CD4-positive, alpha-beta T cell (primary cell): ENCODE measurements at places on chromosomes 6 and 20.
A peak's percentile ranks its signal among the peaks of the same experiment; 100 is the strongest.

- no peak for DNase-seq
Measured at GRCh38 chr6:44494011-44494501, 106.5 kb downstream of the CDC5L start.

GRCh38 chr6:116485559-116486184 lies 24.5 kb downstream of the CALHM6 start:
- no peak for DNase-seq

DNA sequence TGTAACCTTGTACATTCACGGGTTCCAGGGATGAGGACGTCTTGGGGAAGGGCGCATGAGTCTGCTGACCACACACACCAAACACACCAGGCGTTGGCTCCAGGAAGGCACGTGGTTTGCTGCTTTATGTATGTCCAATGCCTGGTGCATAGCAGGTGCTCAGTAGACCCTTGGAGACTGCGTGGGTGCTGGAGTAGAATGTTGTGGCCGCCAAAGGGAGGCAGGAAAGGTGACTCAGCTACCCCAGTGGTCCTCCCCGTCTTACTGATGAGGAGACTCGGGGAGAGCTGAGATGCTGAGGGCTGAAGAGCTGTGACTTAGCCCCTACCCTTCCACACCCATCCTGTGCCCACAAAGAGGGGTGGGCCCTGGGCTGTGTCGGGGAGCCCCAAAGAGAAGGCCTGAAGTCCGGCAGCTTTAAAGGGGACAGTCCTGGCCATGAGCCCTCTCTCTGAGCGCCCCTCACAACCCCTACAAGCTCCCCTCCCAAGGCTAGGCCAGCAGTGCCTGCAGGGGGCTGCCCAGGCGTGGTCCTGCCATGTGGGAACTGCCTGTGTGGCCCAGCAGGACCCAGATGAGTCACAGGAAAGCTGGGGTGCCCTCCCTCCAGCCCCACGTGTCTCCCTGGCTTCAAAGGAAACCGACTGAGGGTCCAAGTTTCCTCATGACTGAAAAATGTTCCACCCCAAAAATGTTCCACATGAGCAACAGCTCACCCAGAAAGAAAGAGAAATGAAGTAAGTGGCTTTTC lies 28.0 kb upstream of the PTGIS start:
- DNase-seq: no peak

DNA sequence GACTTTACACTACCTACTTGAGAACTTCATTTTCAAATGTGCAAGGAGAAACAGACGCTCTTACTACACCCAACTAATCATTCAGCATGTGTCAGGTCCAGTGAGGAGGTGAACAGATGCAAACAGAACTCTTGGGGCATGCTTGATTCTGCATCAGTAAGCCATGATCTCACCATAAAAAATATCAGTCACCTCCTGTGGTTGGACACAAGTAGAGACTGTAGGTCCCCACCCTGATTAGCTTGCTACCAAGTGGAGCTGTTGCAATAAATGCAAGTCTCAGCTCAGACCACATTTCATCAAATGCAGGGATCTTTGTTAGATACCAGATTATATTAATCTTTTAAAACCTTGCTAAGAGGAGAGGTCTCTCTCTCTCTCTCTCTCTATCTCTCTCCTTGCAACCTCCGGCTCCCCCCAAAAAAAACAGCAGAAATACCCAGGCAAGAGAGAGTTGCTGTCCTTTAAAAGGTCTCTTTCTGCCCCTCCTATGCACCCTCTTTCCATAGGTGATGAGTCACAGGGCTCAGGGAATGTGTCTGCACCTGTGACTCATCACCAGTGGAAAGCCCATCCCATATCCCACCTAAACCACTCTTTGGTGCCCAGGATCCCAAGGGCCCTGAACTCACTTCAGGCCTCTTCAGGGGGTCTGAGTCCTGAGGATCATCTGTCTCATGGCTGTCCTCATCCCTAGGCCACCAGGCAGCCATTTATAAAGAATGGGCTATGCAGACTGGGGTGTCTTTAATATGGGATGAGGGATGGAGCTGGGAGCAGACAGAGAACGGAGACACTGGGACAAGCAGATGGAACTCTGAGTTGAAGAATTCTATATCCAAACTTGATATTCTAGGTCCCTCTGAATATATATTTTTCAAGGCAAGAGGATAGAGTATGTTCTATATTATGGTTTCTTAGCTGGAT lies 154.5 kb downstream of the QRSL1 start:
- no peak for DNase-seq

- DNase-seq: no peak
Measured at GRCh38 chr6:144896871-144897270, 611.7 kb downstream of the UTRN start.

- DNase-seq: no peak
Measured at GRCh38 chr6:30154709-30155519, 6.1 kb downstream of the TRIM10 start.

DNA sequence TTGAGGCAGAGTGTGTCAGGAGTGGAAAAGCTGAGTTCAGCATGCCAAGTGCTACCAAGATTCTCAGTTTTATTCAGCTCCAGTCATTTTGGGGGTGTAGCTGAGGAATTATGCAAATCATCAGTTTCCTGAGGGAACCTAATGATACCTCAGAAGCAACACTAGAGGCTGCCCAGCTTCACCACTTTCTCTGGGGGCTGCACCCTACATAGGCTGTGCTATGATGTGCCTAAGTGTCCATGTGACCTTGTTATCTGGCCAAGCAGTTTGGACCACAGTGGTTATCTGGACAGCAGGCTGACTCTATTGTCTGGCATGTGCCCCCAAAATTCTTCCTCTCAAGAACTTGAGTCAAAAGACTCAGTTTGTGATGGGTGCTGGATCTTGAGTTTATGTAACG lies 374.6 kb upstream of the SYNCRIP start:
- DNase-seq: no peak

DNA sequence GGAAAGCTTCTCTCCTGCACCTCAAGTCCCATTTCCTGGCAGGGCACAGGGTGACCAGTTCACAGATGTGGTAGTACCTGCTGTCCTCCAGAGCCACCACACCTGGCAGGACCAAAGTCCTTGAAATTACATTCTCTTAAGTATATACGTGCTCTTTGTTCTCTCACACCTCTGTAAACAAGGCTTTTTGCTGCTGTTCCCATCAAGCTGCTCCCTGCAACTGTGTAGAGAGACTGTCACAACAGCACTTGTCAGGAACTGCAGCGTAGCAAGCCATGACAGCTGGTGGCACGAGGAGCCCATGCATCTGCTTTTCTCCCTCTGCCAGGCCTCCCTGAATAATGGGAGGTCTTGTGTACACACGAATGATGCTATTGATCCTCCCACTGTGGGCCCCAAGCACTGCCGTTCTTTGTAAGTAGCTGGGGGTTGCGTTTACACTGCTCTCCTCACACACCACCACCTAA lies 431.8 kb downstream of the CD83 start:
- no peak for DNase-seq

DNA sequence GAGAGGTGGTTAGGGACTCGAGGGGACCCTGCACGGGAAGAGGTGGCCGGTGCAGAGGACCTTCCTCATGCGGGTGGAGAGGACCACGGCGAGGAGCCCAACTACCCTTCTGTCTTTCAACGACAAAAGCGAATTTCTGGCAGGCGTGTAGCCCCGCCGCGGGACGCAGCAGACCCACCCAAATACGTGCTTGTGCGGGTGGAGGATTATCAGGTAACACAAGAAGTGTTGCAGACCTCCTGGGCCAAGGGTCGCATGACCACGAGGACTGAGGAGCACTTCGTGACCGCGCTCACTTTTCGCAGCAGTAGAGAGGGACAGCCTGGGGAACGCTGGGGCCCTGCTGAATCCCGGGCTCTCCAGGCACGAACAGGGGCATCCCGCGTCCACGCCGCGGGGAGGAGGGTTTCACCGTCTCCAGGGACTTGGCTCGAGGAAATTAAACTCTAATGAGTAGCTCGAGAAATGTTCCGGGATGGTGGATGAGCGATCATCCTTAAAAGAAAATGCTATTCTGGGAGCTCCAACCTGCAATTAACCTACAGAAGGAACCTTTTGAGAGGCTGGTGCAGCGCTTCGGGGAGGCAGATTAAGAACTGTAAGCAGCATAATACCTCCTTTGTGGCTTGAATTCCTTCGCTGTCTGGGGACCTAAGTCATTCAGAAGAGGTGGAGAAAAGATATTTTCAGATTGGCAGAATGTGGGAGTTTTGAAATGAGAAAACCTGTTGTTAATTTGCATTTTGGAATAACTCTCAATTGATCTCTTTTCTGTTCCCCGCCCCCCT lies 804 bp downstream of the C6orf141 start:
- DNase-seq: no peak

- DNase-seq: no peak
Measured at GRCh38 chr6:80403365-80403764, 296.9 kb downstream of the BCKDHB start.

DNA sequence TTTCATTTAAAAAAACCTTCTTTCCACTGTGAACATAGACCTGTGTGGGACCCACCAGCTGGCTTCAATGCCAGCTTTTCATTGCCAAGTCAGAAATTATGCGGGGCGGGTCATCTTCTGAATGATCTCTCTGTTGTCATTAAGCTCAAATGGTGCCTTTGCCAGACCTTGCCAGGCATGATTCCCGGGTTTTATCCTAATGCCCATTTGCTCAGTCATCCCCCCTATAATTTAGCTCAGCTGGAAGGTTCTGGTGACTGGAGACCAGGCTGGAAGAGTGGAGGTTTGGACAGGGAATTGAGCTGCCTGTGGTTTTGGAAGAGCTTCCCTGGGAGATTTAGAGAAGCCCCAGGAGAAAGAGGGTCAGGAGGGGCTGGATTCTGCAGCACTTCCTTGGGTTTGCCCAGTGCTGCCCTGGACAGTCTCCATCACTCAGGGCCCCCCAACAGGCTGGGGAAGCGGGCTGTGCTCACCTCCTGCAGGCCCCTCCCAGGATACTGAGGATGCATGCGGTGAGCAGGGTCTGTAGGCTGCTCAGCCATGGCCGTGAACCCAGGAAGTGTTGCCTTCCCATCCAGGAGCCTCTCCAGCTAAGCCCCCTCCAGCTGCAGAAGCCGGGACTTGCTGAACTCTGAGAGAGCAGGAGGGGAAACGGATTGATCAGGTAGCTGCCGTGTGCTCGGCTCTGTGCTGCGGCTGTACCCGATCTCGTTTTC lies 273.0 kb downstream of the CDH4 start:
- no peak for DNase-seq

DNA sequence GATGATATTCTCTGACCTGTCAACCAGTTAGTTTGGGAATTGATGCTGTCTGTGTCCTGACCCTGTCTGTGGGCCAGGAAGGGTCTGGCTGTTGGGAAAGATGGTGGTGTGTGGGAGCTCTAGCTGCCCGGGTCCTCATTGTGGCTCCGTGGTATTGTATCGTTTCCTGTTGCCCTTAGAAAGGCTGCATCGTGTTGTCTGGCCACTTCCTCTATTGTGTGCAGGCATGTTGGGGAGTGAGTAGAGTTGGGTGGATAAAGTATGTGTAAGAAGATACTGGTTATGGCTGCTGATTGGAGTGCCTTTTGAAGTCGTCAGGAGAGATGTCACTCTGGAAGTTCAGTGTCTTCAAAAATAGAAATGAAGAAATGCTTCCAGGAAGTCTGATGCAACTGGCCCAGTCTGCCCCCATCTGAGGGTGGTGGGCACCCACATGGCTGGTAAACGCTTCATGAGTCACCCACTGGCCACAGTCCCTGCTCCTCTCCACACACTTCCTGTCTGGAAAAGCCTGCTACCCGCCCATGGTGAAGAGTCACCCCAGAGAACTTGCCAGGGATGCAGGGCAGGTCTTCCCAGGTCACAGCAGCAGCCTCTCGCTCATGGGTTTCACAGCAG lies 27.9 kb downstream of the PPARD start:
- peak; percentile 66 for DNase-seq

- DNase-seq: no peak
Measured at GRCh38 chr6:63267828-63268227, 52.0 kb downstream of the LGSN start.

DNA sequence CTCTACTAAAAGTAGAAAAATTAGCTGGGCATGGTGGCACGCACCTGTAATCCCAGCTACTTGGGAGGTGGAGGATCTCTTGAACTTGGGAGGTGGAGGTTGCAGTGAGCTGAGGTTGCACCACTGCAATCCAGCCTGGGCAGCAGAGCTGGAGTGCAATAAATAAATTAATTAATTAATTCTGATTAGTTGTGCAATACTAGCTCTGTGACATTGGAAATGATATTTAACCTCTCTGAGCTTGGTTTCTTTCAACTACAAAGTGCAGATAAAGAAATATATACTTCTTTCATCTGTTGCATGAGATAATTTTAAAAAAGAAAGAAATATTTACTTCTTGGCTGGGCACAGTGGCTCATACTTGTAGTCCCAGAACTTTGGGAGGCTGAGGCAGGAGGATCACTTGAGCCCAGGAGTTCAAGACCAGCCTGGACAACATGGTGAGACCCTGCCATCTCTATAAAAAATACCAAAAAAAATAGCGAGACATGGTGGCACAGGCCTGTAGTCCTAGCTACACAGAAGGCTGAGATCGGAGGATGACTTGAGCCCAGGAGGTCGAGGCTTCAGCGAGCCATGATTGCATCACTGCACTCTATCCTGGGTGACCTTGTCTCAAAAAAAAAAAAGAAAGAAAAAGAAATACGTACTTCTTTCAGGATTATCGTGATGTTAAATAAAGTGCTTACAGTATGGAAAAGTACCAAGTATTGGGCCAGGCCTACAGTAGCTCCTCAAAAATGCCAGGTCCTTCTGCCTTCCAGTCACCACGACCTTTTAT lies 15.6 kb upstream of the TBCC start:
- DNase-seq: no peak

DNA sequence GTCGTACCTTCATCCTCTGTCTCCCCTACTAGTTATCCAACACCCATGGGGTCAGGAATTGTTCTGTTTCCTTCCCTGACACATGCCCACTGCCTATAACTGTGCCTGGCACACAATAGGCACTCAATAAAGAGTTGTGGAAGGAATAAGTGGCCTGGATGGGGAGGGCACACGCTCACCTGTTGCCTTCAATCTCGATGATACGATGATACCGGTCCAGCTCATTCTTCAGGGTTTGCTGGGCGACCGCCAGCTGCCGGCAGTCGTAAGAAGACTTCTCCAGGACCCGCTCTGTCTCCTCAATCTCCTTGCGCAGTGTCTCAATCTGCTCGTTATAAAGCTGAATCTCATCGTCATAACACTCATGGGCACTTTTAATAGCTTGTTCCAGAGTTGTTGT lies 32.5 kb downstream of the BFSP1 start:
- DNase-seq: no peak

DNA sequence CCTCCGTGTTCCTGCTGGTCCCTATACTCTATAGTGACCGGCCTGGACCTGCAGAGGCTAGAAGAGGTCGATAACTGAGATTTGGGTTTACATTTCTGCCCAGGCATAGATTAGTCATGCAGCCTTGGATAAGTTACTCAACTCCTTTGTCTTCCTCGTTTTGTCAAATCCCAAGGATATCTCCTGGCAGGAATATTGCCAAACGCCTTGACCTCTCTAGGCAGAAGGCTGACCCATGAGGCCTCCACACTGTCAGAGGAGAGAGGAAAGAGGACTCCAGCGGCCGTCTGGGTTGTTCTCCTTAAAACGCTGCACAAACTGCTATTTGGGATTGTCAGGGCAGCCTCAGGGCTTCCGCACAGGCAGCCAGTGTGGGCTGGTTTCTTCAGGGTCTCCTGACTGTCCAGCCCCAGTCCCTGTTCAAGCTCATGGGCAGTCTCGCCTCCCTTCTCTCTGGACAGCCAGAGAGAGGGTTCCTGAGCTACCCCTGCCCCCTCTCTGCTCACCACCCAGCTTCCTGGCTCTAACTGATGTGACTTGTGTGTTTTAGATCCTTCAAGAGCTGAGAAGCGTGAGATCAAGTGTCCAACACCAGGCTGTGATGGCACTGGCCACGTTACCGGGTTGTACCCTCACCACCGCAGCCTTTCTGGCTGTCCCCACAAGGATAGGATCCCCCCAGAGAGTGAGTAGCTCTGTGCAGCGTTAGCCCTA lies 44.7 kb upstream of the PCMTD2 start:
- DNase-seq: no peak

- no peak for DNase-seq
Measured at GRCh38 chr6:165109011-165109410, 200.4 kb downstream of the C6orf118 start.
